ENCODE measurements at places on chromosomes 13 and 19.

DNA sequence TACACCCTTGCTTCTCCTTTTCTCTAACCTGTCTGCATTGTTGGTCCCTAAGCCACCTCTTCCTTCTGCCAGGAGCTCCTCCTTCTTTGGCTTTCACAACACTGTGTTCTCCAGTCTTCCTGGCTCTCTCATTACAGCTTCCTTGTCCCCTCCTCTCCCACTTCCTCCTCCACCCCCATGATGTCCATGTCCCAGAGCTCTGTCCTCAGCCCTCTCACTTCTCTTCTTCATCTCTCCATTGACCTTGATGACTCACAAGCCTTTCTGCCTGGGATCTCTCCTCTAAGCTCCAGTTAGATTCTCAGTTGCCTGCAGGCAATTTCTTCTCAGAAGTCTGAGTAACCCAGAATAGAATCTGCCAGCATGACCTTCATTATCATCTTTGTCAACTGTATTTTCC is 100.3 kb upstream of the WASF3 start:
- no peak for DNase-seq

- no peak for DNase-seq
Observed at GRCh38 chr19:29665826-29666577, 741 bp downstream of the PLEKHF1 start.

DNA sequence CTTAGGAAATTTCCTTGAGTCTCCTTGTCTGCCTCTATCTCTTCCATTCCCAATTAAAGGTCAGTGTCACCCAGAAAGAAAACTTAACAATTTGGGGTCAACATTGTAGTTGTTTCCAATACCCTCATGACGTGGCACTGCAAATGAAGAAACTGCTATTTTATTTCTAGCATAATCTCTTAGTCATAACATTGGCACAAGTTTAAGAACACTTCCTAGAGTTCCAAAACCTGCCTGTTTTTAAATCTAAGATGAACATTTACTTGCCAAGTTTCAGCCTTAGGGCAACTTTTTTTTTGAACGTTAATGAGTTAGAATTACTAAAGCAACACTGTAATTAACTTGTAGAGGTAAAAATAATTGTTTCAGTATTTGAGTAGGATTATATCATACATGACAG is 108.0 kb downstream of the LMO7 start:
- no peak for DNase-seq

GRCh38 chr19:10086591-10087192 is 575 bp downstream of the SHFL start:
- DNase-seq: peak; percentile 43

DNA sequence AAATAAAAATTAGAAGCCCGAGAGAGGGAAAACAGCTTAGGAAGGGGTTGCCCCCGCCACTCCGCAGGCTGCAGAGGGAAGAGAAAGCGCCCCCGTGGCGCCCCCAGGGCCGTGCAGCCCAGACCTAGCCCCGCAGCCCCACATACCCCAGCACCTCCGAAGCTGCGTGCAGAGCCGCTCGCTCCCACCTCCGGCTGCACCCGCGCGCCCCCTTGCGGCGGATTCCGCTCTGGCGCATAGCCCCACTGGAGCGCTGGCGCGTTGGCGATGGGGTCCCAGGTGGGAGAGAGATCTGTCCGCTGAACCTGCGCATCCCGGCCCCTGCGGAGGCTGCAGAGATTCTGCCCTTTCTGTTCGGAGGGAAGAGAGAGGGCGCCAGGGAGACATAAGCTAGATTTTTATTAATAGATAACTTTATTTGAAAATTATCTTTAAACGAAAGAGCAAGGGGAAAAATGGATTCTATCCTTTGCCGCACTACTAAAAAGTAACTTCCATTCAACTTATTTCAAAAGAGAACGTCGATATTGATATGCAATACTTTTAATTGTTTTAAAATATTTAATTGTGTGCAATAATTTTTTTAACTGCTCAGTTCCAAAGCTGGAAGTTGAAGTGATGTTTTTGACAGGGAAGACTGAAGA is 11.7 kb upstream of the CLN5 start:
- peak; percentile 87 for DNase-seq

- no peak for DNase-seq
Observed at GRCh38 chr19:55146705-55147273, 2.2 kb downstream of the TNNT1 start.

GRCh38 chr13:96090240-96091101 is 564 bp downstream of the HS6ST3 start:
- DNase-seq: no peak

- peak; percentile 56 for DNase-seq
Observed at GRCh38 chr13:50224534-50224933, 209.3 kb downstream of the KCNRG start.

GRCh38 chr19:34519602-34520001 is 38.0 kb downstream of the WTIP start:
- DNase-seq: no peak

DNA sequence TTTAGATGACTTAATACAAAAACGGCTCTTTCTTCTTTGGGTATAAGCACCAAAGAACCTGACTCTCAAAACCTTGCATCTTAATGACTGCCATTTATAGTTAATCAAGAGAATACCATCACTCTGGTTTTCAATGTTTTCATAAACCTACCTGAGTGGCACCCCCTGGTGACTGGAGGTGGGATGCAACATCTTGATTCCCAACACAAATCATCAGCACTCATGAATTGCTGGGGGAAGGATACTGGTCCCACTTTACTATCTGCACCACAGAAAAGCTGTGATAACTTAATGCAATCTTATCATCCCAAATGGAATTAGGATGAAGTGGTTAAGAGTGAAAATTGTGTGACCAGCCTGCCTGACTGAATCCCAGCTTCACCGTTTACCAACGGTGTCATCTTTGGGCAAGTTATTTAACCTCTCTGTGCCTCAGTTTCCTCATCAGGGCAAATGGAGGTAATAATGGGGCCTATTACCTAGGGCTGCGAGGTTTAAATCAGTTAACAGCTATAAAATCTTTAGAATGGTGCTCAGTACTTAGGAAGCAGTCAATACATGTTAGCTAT is 366.4 kb downstream of the KLF12 start:
- peak; percentile 32 for DNase-seq

DNA sequence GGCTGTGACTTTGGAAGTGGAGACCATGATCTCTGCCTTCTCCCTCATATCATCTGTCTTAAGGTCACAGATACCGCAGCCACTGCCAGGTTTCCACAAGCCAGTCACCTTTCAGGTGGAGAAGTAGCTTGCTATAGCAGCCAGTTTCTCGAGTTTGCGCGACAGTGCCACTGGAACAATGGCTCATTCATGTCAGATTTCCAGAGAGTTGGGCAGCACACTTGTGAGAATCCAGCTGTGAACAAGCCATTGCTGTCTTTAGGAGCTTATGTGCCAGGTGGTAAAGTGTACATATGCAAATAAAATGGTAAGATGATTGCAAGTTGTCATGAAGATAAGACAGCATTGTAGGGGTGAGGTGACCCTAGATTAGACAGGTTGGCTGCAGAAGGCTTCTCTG is 22.3 kb downstream of the GARRE1 start:
- no peak for DNase-seq

- no peak for DNase-seq
Observed at GRCh38 chr19:16088351-16089009, 12.2 kb downstream of the TPM4 start.

GRCh38 chr13:104975272-104975671 is 1560.2 kb downstream of the EFNB2 start:
- no peak for DNase-seq

DNA sequence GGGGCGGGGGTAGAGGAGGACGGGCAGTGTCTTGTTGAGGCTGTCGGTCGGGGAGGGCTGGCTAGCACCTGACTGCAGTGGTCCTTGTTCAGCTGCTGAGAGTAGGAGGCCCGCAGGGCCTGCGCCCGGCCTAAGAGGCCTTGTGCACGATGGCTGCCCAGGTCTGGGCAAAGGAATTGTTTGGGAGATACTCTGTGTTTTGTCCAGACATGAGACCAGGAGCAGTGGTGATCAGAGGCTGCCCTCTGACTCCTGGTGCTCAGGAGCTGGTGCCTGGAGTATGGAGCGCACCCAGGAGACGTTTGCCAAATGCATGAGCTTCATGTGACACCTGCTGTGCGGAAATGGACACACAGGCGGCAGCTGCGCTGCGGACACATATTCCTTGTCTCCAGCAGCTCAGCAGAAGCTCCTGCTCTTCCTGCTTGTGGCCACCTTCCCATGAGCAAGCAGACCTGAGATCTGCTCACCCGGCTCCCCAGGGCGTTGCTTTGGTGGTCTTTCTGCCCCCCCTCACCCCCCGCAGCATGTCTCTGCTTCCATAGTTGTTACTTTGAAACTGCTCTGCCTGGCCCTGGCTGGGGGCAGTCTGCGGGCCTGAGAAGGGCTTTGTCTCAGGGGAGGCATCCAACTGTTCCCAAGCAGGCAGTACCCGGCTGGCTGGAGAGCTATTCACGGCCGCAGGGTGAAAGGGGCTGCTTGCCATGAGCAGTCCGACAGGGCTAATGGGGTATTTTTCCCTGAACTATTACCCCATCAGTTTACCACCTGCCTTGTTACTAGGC is 163.9 kb downstream of the TEX29 start:
- no peak for DNase-seq

DNA sequence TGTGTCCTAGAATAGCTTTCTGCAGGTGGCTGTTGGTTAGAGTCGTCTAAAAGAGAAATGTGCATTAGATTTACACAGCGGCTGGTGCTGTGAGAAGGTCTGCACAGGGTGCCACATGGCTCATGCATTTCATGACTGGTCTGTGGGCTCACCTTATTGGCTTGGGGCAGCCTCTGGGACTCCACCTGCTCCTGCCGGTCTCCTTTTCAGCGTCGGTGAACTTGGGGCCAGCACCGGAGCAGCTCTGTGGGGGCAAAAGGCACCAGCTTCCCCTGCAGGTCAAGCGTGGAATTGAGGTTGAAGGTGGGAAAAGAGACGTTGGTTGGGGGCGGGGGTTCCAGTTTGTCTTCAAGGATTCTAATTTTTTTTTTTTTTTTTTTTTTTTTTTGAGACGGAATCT is 3.1 kb upstream of the PNMA8C start:
- DNase-seq: no peak

Measured in stimulated activated CD4-positive, alpha-beta T cell treated with anti-CD3 and anti-CD28 coated beads, Interleukin-4, amount 100 ng/mL, for 24 hours (primary cell).